Bone marrow (tissue), 2 donors: ENCODE measurements at places on chromosomes 6 and 20.

DNA sequence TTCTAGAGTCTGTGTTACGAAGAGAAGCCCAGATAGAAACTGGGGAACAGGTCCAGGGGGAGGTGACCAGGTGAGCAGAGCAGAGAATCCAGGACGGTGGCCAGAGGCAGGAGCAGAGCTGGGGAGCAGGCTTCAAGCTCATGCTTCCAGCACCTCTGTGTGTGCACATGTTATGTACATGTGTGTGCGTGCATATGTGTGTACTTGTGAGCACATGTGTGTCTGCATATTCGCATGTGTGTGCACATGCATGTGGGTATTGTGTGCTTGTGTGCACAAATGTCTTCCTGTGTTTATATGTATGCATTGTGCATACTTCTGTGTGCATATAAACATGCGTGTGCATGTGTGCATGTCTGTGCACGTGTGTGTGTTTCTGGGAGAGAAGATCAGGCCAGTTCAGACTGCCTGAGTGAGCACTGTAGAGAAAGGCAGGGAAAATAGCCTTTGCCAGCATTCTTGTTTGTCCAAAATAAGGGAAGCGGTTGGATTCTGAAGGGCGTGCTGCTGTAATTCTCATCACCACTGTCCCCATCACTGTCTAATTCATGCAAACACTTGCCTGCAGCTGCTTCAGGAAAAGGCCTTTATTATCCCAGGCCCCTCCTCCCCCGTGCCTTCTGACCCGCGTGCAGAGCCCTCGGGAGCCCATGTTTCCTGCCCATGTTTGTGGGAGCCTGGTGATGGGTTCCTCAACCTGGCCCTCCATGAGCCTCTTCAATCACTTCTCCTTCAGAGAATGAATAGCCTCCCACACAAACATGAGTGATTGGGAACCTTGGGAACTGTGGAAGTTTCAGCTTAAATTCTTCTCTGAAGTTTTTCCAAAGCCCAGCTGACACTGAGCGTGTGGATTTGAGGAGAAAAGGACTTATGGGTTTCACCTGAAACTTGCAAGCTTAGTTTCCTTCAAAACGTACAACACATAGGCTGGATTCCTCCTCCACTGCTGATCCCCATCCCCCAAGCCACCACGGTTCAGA, 161.7 kb upstream of the AFDN start:
- DNase-seq = no peak

- no peak for DNase-seq
These were observed 828 bp downstream of the ADGRB3 start for GRCh38 chr6:68635706-68636513.

GRCh38 chr6:144064402-144065212, 30.8 kb downstream of the SF3B5 start:
- no peak for DNase-seq

- DNase-seq = no peak
These were observed 223.7 kb upstream of the TSHZ2 start for GRCh38 chr20:52748285-52748932.
